Activated naive CD4-positive, alpha-beta T cell treated with anti-CD3 and anti-CD28 coated beads, Interleukin-2, amount 10 ng/mL, durations not matched to agents 5 hours and 36 hours (primary cell): ENCODE measurements at places on chromosomes 2 and 18. TPM values are rescaled to one million over a fixed set of nuclear protein-coding genes. Genes with fewer than 3 reads are reported as not detected.

The KATNAL2 gene
- total RNA-seq = 0.82 TPM

The TUBA4B gene
- total RNA-seq = not detected

The SCYGR4 gene
- not detected for total RNA-seq

The TBR1 gene
- total RNA-seq = not detected

The STON1 gene
- total RNA-seq = 1.4 TPM

The SRD5A2 gene
- total RNA-seq = not detected

The POTEC gene
- not detected for total RNA-seq

The BMP10 gene
- total RNA-seq = not detected

The OR6B2 gene
- total RNA-seq = not detected

The GATA6 gene
- total RNA-seq = not detected

The GALNT13 gene
- total RNA-seq = 0.14 TPM

The TMBIM1 gene
- 85.0 TPM for total RNA-seq

The STAT4 gene
- total RNA-seq = 166 TPM

The LOXHD1 gene
- 0.13 TPM for total RNA-seq

The METAP1D gene
- 5.5 TPM for total RNA-seq

The C1GALT1C1L gene
- total RNA-seq = not detected

The RRM2 gene
- total RNA-seq = 342 TPM

The CASP10 gene
- total RNA-seq = 58.3 TPM

The TTL gene
- total RNA-seq = 29.5 TPM

The TRIM54 gene
- total RNA-seq = not detected

The CYP1B1 gene
- 4.3 TPM for total RNA-seq

The REG3A gene
- total RNA-seq = not detected

The TMEM87B gene
- 22.1 TPM for total RNA-seq

The STPG4 gene
- total RNA-seq = 0.34 TPM

The EN1 gene
- total RNA-seq = not detected

The CNGA3 gene
- not detected for total RNA-seq

The PROKR1 gene
- not detected for total RNA-seq

The GREB1 gene
- total RNA-seq = 0.24 TPM

The TAF4B gene
- 11.8 TPM for total RNA-seq

The COL3A1 gene
- total RNA-seq = not detected

The CDH7 gene
- total RNA-seq = not detected

The CIDEA gene
- total RNA-seq = not detected

The PRKAG3 gene
- not detected for total RNA-seq

The GLS gene
- 167 TPM for total RNA-seq

The ZCCHC2 gene
- 36.4 TPM for total RNA-seq

The BMPR2 gene
- total RNA-seq = 5.6 TPM

The TRIM43 gene
- total RNA-seq = not detected

The MARS2 gene
- total RNA-seq = 12.7 TPM

The TWSG1 gene
- total RNA-seq = 7.0 TPM

The DCDC2C gene
- total RNA-seq = not detected

The OXER1 gene
- total RNA-seq = not detected

The LYPD1 gene
- not detected for total RNA-seq

The KIDINS220 gene
- total RNA-seq = 36.5 TPM

The FBXO48 gene
- total RNA-seq = 2.6 TPM

The RNF125 gene
- 35.2 TPM for total RNA-seq
